Activated CD8-positive, alpha-beta memory T cell treated with anti-CD3 and anti-CD28 coated beads, Interleukin-2, amount 10 ng/mL, durations not matched to agents 7 days and 5 days (primary cell): ENCODE measurements at places on chromosomes 6 and 20.

DNA sequence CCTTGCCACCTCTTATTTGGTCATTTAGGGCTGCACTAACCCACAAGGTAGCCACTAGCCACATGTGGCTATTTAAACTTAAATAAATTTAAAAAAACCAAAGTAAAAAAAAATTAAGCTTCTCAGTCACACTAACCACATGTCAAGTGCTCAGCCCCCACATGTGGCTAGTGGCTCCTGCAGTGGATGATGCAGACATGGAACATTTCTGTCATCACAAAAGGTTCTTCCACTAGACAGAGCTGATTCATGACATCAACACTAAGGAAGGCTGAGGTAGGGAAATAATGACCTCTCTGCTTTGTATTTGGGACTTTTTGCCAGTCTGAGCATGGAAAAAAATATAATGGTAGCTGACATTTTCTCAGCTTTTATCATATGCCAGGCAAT lies 173.0 kb upstream of the FERMT1 start:
- DNase-seq, result no peak

DNA sequence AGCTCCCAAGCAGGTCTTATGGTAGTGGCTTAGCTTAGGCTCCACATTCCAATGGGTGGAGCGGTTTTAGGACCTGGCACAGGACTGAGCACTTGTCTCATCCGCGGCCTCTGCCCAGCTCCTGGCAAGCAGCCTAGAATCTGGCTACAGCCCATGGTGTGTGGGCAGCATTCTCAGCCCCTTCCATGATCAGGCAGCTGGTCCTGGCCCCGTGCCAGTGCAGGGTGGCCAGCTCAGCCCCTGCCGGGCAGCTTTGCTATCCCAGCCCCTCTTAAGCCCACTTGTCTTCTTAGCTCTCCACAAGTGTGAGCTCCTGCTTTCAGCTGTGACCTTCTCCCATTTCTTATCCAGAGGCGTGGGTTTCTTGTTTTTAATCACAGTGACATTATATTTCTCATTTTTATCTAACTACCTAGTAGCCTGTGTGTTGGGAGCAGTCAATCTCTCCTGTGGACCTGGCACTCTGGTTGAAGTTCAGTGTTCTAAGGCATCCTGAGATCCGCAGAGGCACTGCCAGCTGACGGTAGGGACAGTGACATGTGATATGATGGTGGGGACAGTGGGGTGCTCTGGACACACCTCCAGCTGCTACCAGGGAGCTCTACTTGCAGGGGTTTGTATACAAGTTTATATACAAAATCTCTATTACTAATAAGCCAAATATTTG lies 119.9 kb upstream of the PRND start:
- no peak for DNase-seq

- peak; percentile 87 for DNase-seq
Observed at GRCh38 chr6:20404641-20405032, 3.0 kb downstream of the E2F3 start.

DNA sequence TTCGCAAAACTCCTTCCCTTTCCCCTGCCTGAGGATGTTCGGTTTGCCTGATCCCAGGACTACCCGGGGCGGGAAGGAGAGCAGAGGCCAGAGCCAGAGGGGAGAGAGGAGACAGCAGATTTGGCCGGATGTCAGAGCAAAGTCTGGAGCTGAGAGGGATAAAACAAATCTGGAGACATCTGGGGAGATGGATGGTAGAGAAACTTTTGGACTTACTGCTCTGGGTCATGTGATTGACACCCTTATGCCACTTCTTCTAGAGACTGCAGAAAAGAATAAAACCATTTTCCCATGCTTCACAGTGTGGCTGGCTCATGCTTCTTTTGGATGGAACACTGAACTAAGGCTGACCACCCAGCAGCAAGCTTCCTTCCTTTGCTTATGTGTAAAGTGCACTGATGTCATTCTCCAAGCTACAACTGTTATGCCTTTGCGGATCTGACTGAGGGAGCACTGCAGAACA lies 174.7 kb downstream of the FOXC1 start:
- DNase-seq, result no peak

DNA sequence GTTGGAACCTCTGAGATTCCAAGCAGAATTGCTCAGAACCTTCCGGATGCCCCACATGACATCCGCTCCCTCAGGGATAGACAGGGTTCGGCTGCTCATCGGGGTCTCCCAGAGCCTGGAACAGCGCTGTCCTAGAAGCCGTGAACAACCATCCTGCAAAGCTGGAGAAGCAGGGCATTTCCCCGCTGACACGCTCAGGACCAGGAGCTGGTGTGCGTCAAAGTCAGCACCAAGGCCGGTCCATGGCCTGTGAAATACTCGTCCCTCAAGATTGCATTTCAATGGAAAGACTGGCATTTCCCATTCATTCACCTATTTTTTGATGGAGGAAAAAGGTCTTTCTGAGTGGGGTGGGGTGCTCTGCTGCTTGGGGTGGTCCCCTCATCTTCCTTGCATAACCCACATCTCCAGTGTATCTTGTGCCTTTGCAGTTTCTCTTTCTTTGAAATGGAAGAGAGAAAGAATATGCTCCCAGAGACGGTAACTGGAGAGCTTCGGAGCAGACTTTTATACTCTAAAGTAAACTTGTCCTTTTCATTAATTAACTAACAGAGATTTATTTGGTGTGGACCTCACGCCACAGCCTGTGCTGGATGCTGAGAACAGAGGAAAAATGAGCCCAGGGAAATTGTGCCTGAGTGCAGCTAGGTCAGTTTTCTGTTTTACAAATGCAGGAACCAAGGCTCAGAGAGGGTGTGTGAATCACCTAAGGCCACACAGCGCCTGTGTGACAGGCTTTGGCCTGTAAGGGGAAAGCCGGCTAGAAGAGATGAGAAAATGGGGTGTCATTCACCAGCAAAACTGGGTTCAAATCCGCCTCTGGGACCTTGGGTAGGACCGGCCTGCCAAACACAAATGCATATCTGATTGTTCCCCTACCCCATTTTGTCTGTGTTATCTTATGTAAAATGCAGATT lies 52.4 kb downstream of the RBM38 start:
- DNase-seq, result no peak

- DNase-seq, result no peak
Observed at GRCh38 chr6:79440598-79440997, 96.6 kb downstream of the LCA5 start.

GRCh38 chr6:136736281-136736960 lies 55.9 kb downstream of the MAP3K5 start:
- no peak for DNase-seq

DNA sequence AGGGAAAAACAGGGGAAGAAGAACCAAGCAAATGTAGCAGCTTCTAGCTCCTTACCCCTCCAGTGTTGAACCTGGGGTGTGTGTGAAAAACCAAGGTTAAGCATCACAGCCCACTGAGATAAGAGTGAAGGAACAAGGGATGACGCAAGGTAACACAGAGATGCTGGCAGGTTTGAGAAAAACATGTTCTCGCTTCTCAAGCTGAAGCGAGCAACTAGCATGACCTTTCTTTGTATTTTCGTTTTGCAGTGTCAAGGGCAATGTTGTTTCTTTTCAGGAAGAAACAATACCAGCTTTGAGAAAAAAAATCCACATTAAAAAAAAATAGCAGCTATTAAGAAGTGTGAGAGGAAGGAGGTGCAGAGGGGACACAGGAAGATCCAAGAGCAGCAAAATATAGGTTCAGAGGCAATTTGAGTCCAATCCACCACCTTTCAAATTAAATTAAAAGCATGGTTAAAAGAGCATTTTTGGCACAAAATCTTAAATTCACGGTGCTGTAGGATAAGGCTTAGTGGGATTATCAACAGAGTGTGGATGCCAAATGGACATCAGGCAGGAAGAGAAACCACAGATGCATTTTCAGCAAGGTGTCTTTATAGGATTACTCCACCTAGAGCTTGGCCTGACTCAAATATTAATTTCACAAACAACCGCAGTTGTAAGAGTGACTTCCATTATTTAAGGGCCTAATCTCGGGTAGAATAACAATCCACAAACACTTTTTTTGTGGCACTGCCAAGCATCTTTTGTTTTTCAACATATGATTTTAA lies 70.9 kb downstream of the SYNE1 start:
- no peak for DNase-seq

DNA sequence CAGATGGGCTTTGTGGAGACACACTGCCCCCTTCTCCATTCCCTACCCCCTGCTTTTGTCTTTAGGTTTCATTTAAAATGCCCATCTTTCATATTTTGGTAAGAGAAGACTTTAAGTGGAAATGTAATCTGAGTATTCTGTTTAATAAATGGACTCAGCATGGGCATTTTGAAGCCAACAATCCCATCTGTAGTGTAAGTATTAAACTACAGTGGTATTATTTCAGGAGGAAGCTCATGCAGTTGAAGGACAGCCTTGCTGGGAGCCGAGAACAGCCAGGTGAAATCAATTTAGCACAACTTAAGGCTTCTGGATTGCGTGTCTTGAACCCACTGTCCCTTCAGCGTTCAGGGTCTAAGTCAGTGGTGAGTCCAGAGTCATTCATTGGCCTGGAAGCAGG lies 63.5 kb downstream of the AKAP12 start:
- no peak for DNase-seq

DNA sequence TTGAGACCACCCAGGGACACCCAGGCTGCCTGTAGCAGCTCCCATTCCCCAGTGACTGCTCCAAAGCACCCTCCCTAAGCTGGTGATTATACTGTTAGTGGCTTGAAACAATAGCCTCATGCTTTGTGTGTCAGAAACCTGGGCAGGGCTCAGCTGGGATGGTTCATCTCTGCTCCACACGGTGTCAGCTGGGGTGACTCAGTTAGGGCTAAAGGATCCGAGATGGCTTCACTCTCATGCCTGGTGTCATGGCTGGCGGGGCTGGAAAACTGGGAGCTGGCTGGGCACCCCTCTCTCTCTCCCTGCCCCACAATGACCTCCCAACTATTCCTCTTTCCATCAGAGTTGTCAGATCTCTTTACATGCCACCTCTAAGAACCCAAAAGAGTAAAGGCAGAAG lies 44.4 kb downstream of the ANKRD60 start:
- DNase-seq, result no peak

- peak; percentile 73 for DNase-seq
Observed at GRCh38 chr20:561437-562231, 18.0 kb upstream of the CSNK2A1 start.

DNA sequence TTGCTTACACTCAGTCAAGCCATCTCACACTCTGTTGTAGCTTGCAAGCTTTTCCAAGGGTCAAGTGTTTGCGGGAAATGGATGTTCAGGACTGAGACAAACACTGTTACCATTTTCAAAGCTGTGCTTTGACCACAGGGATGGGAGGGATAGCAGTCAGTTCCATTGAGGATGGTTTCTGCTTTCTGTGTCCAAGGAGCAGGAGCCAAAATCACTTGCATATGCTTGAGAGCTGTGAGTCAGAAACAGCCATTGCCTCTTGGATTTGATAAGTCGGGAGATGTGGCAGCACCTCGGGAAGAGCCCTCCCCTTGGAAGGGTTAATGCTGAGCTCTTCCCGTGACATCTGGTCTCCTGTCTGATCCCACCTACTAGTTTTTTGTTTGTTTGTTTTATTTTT lies 85.2 kb downstream of the TCP11 start:
- DNase-seq, result no peak

GRCh38 chr6:13953061-13953705 lies 28.4 kb downstream of the RNF182 start:
- DNase-seq, result no peak
